ENCODE measurements at places on chromosomes 1 and 21.
A peak's percentile ranks its signal among the peaks of the same experiment; 100 is the strongest.

DNA sequence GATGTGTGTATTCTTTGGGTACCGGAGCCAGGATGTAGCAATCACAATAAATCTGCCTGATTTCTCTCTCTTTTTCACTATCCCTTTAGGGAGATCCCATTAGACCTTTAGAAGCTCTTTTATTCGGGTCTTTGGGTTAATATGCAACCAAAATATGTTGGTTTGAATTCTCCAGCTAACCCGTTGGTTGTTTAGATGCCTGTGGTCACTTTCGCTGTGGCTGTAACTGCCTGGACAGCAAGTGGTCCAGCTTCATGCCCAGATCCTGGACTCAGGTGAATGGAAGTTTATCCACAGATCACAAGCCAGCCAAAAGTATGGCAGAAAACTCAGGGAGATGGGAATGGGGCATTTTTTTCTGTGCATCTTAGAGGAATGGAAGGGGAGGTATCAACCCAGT is 12.3 kb downstream of the KAZN start:
- DNase-seq = no peak

DNA sequence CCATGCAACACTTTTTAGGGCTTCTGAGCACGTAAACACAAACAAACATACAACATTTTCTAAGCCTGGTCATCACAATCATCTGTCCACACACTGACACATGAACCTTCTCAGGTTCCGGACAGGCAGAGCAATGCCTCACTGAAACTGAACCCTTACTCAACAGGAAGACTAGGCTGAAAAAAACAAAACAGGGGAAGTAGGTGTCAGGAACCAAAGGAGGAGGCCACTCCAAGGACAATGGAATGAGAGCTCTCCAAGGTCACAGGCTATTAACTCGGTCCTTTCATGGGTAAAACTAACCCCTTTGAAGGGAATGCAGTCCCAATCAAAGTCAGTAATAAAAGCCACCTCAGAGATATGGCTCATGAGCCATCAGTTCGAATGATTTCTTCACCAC is 76.6 kb downstream of the FAM78B start:
- no peak for DNase-seq

- no peak for DNase-seq
Observed at GRCh38 chr1:227909188-227909587, 38.5 kb downstream of the WNT9A start.

- DNase-seq = no peak
Observed at GRCh38 chr1:38589036-38589435, 270.5 kb downstream of the RRAGC start.

DNA sequence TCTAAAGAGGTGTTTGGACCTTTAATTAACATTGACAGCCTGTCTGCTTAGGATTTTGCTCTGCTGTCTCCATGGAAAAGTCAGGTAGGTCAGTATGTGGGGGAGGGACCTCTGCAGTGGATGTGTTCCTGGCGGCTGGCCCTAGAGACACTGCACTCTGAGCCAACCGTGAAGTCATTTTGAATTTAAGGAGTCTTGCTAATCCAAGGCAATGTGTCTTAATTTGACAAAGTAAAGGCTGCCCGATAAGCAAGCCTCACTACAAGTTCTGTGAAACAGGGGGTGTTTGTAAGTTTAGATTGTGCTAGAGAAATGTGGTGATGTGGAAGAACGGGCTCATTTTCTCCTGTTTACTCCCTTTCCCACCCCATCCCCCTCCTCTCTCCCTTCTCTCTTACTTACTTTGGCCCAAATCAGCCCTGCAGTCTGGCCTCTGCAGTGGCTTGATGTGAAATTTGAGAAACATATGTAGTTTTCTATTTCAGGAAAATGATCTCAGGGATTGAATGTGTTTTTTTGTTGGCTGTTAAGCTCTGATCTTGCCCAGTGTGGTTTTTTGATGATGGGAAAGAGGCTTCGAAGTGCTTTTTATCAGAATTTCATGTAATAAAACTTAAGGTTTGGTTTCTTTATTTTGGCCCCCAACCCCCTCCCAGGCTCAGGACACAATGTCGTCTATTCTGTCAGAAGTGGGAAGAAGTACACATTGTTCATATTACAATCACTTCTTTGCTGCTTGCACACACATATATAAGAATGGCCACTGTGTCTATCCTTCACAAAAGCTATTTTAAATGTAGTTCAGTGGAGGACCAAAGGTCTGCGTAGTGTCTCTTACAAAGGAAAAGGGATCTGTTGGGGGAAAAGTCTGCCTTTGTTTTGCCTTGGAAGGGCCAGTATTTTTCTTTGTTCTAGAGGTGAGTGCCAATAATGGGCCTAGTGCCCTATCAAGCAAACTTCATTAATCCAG is 96.6 kb downstream of the FGGY start:
- DNase-seq = no peak

DNA sequence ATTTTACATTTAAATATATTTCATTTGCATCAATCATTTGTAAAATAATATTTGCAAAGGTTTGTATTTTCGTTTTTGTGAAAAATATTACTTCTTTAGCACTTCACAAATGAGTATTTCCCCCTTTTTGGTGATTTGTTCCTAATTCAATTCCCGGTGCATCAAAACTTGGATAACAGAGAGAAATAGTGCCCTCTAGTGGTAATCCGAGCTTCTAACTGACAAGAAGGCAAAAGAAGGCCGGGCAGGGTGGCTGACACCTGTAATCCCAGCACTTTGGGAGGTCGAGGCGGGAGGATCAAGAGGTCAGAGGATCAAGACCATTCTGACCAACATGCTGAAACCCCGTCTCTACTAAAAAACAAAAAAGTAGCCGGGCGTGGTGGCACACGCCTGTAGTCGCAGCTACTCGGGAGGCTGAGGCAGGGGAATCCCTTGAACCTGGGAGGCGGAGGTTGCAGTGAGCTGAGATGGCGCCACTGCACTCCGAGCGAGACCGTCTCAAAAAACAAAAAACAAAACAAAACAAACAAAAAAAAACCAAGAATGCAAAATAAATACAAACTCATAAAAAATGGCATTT is 137.7 kb downstream of the COL11A1 start:
- DNase-seq = peak; percentile 5

All from GM12891 (cell line).